ENCODE measurements at places on chromosomes 6 and 20.

DNA sequence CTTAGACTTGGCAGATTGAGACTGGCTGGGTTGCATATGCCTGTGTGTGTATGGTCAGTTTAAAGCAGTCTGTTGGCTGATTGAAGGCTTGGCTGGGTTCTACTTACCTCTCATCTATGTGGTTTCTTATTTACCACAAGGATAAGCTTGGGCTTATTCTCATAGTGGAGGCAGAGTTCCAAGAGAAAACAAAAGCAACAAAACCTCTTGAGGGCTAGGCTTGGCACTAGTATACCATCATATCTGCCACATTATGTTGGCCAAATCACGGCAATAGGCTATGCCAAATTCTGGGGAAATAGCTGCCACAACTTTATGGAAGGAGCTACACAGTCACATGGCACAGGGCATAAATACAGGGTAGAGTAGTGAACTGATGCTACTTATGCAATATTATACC is 714.1 kb downstream of the CBLN4 start:
- DNase-seq, result no peak

GRCh38 chr6:19041906-19042305 is 654.8 kb downstream of the RNF144B start:
- no peak for DNase-seq

GRCh38 chr6:113647143-113647889 is 209.8 kb upstream of the MARCKS start:
- no peak for DNase-seq

- no peak for DNase-seq
Measured at GRCh38 chr6:49721297-49721696, 8.0 kb upstream of the CRISP2 start.

- DNase-seq, result no peak
Measured at GRCh38 chr20:25292176-25292891, 44.4 kb downstream of the PYGB start.

GRCh38 chr20:35956616-35957015 is 2.3 kb upstream of the SCAND1 start:
- DNase-seq, result no peak

DNA sequence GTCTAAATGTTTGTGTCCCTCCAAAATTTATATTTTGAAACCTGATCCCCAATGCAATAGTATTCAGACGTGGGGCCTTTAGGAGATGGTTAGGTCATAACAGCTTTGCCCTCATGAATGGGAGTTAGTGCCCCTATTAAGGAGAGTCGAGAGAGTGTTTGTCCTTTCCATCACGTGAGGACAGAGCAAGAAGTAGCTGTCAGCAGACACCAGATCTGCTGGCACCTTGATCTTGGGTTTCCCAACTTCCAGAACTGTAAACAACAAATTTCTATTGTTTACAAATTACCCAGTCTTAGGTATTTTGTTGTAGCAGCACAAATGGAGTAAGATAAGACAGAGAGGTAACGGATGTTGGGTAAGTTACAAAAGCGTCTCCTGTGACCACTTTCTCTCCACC is 46.6 kb downstream of the FAM50B start:
- DNase-seq, result no peak

- no peak for DNase-seq
Measured at GRCh38 chr6:339480-339879, 47.2 kb downstream of the DUSP22 start.

DNA sequence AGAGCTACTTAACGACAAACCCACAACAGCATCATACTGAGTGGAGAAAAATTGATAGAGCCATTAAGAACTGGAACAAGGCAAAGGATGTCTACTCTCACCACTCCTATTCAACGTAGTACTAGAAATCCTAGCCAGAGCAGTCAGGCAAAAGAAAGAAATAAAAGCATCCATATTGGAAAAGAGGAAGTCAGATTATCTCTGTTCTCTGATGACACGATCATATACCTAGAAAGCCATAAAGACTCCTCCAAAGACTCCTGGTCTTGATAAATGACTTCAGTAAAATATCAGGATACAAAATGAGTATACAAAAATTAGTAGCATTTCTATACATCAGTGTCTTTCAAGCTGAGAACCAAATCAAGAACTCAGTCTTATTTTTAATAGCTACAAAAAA is 17.0 kb upstream of the FHL5 start:
- DNase-seq, result no peak

Data from hypothalamus (tissue), 51 donors.